NCI-H1930 (cell line): ENCODE measurements at places on chromosomes 5 and 9.

DNA sequence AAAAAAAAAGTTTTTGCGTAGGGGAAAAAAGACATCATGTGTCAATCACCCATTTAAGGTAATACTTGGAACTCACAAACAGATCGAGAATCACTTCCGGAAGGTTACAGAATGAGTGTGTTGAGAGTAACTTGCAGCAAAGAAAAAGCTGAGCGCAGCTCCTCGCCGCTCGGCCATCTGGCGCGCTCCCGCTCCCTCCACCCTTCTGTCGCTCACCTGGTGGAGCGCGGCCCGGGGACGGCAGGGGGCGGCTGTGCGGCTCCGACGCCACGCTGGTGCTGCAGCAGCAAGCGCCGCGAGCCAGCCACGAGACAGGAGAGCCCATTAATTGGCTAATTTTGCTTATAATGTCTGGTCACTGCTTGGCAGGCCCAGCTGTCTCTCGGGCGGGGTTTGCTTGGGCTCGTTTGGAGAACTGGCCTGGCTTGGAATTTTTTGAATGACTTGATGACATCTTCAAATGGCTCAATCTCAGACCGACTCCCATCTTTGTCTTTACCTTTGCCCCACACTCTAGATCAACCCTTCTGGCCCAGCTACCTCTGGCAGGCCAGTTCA, 601.8 kb downstream of the CCDC171 start:
- DNase-seq: no peak

GRCh38 chr5:61732369-61732768, 400.3 kb downstream of the ZSWIM6 start:
- DNase-seq: no peak

DNA sequence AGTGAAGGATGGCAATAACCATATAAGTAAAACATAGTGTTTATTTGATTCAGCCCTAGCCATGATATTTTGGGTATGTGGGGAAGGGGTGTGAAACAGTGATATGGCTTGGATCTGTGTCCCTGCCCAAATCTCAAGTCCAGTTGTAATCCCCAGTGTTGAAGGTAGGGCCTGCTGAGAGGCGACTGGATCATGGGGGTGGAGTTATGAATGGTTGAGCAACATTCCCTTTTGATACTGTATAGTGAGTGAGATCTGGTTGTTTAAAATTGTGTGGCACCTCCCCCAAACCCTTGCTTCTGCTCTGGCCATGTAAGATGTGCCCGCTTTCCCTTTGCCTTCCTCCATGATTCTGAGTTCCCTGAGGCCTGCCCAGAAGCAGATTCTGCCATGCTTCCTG, 1804.6 kb downstream of the MAT2B start:
- DNase-seq: no peak

DNA sequence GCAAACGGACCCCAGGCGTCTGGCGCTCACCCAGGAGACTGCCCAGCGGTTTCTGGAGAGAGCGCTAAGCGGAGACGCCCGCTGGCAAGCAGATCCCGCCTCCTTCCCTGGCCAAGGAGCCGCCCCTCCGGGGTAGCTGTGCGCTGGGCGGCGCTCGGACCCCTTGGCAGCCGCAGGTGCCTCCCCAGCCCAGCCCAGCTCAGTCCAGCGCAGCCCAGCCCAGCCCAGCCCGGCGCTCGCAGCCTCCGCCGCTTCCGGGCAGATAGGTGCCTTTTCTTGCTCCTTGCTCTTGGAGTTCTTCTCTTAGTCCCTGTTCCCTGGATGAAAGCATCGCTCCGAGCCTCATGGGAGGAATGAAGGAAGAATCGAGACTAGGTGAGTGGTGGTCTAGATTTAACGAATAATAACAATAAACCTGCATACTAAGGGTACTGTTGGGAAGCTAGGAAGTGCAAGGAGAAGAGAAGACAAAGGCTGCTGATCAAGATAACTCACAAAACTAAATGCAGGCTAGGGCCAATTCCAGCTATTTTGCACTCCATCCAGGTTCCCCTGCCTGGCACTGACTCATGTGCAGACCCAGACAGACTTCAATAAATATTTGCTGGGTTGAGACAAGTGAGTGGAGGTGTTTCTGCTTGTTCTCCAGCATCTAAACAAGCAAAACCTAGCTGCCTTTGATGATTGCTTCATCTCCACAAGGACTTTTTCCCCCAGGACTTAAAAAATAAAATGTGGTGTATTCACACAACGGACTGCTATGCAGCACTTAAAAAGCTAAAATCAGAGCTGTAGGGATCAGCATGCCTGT, at the start of gene STK32A:
Gene STK32A (plus strand): TSS at position 202 of the 811 bp plus-strand sequence. CDS start 4,609 bp downstream, outside the sequence.
- peak; percentile 18 for DNase-seq

DNA sequence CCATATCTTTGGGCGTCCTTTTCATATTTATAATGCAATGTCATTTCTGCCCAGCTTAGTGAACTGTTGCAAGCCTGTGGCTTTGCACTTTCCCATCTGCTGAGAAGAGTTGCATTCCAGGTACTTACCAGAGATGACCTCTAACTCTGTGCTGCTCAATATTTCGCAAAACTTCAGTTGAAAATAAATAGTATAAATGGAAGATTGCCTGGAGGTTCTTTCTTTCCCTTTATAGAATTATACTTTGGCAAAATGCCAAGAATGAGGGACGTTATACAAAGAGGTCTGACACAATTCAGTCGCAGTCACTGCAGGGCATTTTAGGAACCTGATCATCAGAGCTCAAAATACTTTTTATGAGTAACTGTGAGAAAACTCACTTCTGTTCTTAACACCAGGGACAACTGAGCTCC, 18.9 kb upstream of the VLDLR start:
- DNase-seq: no peak

GRCh38 chr5:161547406-161547737, 847 bp upstream of the GABRB2 start:
- DNase-seq: no peak

DNA sequence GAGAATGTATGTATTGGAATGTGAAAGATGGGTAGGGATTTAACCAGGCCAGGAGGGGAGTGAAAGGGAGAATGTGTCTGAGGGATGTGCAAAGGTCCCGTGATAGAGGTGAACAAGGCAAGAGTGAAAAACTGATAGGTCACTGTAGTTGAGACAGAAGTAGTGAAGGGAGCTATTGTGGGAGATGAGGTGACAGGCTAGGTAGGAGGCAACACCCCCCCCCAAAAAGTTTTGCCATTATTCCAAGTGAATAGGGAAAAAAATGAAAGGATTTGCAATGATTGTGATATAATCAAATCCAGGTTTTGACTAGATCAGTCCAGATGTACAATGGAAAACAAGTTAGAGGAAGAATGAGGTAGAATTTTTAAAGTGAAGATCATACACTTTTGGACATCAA, 136.6 kb upstream of the GPR151 start:
- DNase-seq: no peak
